Upper lobe of left lung (tissue), 6 donors: ENCODE measurements at places on chromosomes 5 and 9. TPM values are rescaled to one million over a fixed set of nuclear protein-coding genes. Genes with fewer than 3 reads are reported as not detected.

The GALT gene
- total RNA-seq = 43.1 TPM

The PDE6A gene
- not detected for total RNA-seq

The PCDHGA10 gene
- 4.9 TPM for total RNA-seq

The GABRA6 gene
- not detected for total RNA-seq

The PURA gene
- 22.0 TPM for total RNA-seq

The ST6GALNAC4 gene
- total RNA-seq = 105 TPM

The REEP2 gene
- total RNA-seq = 3.2 TPM

The PCDHB14 gene
- 3.4 TPM for total RNA-seq

The BAAT gene
- total RNA-seq = not detected

DNA sequence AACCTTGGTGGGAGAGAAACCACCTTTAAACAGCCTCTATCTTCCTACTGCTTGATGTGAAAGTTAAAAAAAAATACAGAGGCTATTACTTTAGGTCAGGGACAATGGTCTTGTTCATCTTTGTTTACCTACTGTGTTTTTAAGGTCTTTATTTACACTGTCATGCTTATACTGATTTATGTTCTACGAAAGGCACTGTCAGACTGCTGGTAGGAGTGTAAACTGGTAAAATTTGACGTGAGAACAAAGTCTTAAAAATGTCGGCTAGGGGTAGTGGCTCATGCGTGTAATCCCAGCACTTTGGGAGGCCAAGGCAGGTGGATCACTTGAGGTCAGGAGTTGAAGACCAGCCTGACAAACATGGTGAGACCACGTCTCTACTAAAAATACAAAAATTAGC lies 42.1 kb upstream of the ELOVL7 start:
- H3K36me3 ChIP-seq = peaks cover 3% of the 10 kb centered on the region
- H3K4me3 ChIP-seq = no peak overlapping the region
- no peak for DNase-seq
- no peaks in the 10 kb centered on the region for H3K27me3 ChIP-seq
- H3K27ac ChIP-seq = no peak overlapping the region

DNA sequence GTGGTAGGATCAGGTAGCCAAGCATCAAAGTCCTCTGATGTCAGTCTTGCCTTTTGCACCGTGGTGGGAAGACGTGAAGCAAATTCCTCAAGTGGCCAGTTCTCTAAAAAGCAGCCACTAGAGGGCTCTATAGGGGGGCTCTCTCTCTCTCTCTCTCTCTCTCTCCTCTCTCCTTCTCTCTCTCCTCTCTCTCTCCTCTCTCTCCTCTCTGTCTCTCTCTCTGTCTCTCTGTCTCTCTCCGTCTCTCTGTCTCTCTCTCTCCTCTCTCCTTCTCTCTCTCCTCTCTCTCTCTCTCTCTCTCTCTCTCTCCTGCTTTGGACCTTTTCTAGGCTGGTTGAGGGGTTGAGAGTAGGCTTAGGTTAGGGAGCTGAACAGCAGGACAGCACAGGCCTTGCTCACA lies 13.9 kb upstream of the OSMR start:
- no peaks in the 10 kb centered on the region for H3K36me3 ChIP-seq
- no peak overlapping the region for H3K27ac ChIP-seq
- no peak for DNase-seq
- H3K4me1 ChIP-seq = peaks cover 14% of the 10 kb centered on the region
- no peaks in the 10 kb centered on the region for H3K27me3 ChIP-seq
- no peak overlapping the region for H3K4me3 ChIP-seq

DNA sequence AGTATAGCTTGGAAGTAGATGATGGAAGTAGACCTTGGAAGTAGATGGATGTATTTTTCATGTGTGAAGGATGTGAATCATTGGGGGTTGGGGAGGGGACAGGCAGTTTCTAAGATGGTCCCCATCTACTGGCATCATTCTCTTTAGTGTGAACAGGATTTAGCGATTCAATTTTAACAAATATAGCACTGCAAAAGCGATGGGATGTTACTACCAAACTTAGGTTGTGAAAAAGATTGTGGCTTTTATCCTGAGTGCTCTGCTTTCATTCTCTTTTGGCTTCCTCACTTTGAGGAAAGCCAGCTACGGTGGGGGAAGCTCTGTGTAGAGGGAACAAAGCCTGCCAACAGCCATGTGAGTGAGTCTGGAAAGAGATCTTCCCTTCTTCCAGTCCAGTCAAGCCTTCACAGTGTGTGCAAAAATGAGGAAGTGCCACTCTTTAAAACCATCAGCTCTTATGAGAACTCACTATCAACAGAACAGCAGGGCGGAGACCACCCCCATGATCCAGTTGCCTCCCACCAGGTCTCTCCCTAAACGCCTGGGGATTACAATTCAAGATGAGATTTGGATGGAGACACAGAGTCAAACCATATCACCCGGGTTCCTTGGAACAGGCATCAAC lies 441.4 kb downstream of the SH3GL2 start:
- no peaks in the 10 kb centered on the region for H3K4me1 ChIP-seq
- no peaks in the 10 kb centered on the region for H3K36me3 ChIP-seq
- no peak for DNase-seq

DNA sequence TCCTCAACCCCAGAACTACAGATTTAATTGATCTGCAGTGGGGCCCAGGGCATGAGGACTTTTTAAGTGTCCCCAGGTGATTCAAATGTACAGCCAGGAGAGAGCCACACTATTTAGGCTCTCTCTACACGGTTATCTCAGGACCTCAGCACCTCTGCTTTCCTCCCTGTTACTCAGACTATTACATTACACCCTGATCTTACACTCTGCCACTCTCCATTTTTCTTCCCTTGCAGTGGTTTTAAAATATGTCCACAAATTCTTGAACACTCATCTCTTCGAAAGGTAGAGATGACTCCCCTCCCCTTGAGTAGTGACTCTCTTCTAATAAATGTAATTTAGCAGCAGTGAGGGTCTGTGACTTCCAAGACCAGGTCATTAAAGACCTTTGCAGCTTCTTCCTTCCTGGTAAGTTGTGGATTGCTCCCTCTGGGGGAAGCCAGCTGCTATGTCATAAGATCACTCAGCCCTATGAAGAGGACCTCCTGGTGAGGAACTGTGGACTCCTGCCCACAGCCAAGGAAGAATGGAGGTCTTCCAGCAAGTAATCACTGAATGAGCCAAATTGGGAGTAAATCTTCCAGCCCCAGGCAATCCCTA lies 87.5 kb upstream of the SSBP2 start:
- no peak overlapping the region for H3K4me3 ChIP-seq
- no peaks in the 10 kb centered on the region for H3K36me3 ChIP-seq
- DNase-seq = peak; percentile 45
- no peak overlapping the region for H3K27ac ChIP-seq
- H3K27me3 ChIP-seq = no peaks in the 10 kb centered on the region

DNA sequence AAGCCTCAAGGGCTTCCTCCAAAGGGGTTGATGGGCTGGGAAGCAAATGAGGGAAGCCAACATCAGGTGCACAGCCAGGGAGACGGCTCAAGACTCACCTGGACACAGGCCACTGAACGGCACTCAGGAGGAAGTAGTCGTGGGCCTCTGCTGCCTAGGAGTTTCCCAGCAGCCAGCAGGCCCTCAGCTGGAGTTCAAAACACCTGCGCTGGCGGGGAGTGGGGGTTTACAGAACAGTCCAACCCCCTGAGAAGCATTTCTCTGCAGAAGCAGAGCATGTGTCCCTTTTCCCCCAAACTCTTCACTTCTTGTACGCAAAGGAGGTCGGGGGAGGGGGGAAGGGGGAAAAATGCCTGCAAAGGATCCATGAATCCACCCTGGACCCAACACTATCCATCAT lies 2.3 kb downstream of the WHRN start:
- no peak for DNase-seq
- H3K27me3 ChIP-seq = no peaks in the 10 kb centered on the region
- no peaks in the 10 kb centered on the region for H3K36me3 ChIP-seq
- no peak overlapping the region for H3K4me3 ChIP-seq

DNA sequence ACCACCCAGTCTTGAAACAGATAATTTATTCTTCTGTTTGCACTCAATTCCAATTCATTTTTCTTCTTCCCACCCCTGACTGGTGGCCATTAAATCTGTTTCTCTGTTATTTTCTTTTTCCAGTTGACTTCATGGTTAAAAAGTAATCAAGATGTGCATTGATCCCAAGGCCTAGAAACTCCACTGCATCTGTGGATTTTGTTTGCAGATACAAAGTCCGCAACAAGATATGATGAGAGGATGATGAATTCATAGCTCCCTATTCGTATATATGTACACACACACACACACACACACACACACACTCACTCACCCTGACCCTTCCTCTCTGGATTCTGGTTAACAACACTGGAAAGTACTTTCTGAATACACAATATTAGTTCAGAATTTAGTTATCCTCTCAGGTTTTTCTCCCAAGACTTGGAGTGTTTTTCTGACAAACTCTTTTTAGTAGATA lies 52.4 kb downstream of the CD180 start:
- DNase-seq = no peak
- no peaks in the 10 kb centered on the region for H3K27me3 ChIP-seq
- no peak overlapping the region for H3K4me3 ChIP-seq

DNA sequence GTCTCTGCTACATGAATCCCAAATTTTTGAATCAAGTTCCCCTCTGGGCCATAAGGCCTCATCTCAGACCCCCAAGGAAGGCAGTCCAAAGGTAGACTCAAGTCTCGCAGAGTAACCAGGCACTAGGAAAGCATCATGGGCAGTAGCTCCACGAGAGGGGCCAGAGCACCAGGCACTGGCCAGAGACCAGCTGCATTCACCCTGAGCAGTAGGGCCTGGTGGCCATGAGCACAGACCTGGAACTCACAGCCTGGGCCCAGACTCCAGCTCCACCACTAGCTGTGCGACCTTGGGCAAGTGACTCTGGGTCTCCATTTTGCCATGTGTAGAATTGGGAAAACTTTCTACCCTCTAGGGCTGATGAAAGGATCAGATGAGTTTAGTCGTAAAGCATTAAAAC lies 28.5 kb downstream of the NANS start:
- H3K4me1 ChIP-seq = no peaks in the 10 kb centered on the region
- no peak overlapping the region for H3K27ac ChIP-seq

- H3K27ac ChIP-seq = peak overlapping the region; percentile 84
- peaks cover 77% of the 10 kb centered on the region for H3K4me1 ChIP-seq
- no peak overlapping the region for H3K4me3 ChIP-seq
- H3K36me3 ChIP-seq = no peaks in the 10 kb centered on the region
- no peak for DNase-seq
These were observed 9.6 kb downstream of the STK10 start for GRCh38 chr5:172178301-172178987.

- peak overlapping the region; percentile 68 for H3K27ac ChIP-seq
- H3K4me1 ChIP-seq = peaks cover 46% of the 10 kb centered on the region
- peaks cover 7% of the 10 kb centered on the region for H3K27me3 ChIP-seq
- no peak for DNase-seq
- H3K36me3 ChIP-seq = no peaks in the 10 kb centered on the region
These were observed 4.2 kb downstream of the WWC1 start for GRCh38 chr5:168295574-168296201.

DNA sequence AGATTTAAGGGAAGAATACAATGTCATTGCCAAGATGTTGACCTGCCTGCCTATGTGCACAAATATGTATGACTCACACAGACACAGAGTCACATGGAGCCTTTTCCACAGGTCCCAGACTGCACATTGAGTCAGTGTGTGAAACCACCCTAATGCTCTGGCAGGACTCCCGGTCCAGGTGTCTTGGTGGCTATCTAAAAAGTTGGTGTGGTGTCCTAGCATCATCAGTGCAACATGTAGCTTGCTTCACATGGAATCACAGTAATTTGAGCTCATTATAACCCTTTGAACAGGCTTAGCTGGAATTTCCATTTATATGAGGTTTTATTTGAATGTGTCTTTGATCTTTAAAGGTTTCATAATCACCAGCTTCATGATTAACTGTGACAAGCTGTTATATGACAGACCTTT lies 10.7 kb downstream of the IFNA5 start:
- no peaks in the 10 kb centered on the region for H3K27me3 ChIP-seq
- DNase-seq = no peak
- H3K36me3 ChIP-seq = no peaks in the 10 kb centered on the region
- no peak overlapping the region for H3K4me3 ChIP-seq
